ENCODE measurements at places on chromosomes 6 and 20.
A peak's percentile ranks its signal among the peaks of the same experiment; 100 is the strongest.

DNA sequence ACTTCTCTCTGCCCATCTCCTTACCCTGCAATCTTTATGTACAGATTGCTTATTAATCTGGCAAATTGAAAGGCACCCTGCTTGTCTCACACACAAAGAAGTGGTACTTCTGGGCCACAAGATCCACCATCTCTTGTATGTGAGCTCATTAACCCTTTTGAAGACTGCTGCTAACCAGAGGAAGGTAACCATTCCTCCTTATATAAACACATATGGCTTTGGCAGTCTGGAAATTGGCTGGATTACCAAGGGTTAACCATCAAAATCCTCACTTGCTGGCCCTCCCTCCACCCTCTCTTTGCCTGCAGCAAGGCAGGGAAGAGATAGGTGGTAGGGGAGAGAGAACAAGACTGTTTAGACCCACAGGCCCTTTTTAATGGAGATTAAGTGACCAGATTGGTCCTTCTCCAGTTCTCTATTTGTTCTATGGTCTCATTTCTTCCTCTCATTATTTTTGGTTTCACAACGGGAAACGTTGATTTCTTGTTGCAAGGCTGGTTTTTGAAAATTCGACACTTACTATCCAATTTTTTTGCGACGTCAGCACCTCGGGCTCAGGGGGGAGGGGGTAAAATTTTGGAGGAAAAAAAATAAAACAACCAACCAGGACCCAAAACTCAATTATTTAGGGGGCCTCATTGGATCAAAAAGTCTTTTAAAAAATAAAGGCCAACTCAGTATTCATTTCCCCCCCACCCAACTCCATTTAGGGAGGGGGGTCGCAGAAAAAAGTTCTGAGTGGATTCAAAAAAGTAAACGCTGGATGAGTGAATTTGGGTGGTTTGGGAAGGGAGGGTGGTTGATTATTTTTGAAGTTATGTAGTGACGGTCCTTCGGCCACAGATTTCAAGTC lies 859 bp downstream of the PPP1R10 start:
- no peak for DNase-seq

- DNase-seq = no peak
Measured at GRCh38 chr6:165661664-165662025, 1.4 kb downstream of the PDE10A start.

GRCh38 chr6:129675669-129676472 lies 34.1 kb downstream of the ARHGAP18 start:
- DNase-seq = no peak

GRCh38 chr6:26271668-26272024 lies 93.4 kb upstream of the BTN3A2 start:
- DNase-seq = no peak

GRCh38 chr6:56595490-56596122 lies 47.1 kb downstream of the DST start:
- DNase-seq = peak; percentile 12

DNA sequence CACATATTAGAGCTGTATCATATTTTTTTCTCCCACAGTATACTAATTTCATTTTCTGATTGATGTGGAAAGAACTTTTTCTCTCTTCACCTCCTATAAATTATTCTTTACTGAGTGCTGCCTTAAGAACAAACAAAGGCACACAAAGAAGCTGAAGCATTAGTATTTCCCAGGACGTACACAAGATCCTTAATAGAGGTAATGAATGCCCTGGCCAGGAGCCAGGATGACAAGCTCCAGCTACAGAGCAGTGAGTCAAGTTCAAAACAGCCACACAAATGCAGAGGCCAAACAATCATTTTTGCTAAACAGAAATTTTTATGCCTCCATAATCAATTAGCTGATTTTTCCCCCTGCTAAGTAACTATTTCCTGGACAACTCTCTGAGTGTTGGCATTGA lies 639.6 kb downstream of the EPHA7 start:
- DNase-seq = no peak

DNA sequence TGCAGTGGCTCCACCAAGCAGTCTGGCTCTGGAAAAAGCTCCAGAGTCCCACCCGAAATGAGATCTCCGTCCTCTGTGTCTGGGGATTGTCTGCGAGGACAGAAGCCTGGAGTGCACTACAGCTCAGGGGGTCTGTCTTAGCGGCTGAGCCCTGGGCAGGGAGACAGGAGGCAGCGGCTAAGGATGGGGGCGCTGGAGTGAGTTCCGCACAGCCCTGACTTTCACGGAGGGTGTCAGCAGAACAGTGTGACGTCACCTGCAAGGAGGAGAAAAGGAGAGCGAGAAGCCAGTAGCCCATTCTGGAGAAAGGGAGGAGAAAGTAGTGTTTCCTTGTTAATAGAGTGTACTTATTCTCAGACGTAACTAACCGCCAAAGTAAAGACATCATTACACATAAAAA lies 97.6 kb downstream of the FAM50B start:
- DNase-seq = no peak
